NCI-H526 (cell line): ENCODE measurements at places on chromosomes 4 and X.

GRCh38 chr4:146029147-146029546, 90.5 kb upstream of the ZNF827 start:
- no peak for DNase-seq

- no peak for DNase-seq
Measured at GRCh38 chr4:151094290-151094751, 5.1 kb upstream of the RPS3A start.

DNA sequence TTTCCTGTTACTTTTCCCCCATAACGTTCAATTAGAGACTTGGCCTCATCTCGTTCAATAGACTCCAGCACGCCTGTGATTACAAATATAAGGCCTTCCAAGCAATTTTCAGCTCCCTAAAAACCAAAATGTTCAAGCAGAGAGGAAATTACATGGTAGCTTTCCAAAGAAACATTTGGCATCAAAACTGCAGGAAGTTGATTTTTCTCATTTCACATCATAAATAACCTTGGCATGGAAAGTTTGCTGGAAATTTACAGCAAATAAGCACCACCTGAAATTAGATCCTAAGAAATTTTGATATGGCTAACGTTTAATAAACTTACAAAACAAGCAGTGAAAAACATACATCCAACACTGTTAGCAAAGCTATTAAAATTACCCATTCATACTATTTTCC, 53.3 kb downstream of the RFC1 start:
- DNase-seq: no peak

DNA sequence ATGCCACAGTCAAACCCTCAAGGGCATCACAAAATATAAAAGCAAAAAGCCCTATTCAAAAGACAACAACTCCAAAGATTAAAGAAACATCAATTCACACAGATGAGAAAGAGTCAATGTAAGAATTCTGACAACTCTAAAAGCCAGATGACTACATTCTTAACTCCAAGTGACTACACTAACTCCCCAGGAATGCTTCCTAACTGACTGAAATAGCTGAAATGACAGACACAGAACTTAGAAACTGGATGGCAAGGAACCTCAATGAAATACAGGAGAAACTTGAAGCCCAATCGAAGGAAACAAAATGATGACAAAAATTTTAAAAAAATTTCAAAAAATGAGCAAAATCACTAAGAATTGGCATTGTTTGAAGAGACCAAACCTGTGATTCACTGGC, 1047.6 kb upstream of the PCDH10 start:
- DNase-seq: no peak

DNA sequence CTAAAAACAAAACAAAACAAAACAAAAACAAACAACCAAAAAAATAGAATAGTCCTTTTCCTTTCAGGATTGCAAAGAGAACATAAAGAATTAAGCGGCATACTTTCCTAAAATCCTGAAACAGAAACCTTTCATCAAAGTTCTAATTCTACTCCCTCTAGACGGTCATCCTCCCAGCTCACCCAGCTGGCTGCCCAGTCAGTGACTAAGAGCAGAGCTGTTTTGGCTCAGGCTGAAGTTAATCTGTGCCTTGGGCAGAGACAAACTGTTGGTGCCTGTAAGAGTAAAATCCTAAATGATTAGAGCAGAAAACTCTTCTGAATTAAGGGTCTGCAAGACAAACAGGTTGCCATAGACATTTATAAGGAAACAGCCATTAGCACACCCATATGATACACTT, 17.6 kb upstream of the WAS start:
- no peak for DNase-seq

DNA sequence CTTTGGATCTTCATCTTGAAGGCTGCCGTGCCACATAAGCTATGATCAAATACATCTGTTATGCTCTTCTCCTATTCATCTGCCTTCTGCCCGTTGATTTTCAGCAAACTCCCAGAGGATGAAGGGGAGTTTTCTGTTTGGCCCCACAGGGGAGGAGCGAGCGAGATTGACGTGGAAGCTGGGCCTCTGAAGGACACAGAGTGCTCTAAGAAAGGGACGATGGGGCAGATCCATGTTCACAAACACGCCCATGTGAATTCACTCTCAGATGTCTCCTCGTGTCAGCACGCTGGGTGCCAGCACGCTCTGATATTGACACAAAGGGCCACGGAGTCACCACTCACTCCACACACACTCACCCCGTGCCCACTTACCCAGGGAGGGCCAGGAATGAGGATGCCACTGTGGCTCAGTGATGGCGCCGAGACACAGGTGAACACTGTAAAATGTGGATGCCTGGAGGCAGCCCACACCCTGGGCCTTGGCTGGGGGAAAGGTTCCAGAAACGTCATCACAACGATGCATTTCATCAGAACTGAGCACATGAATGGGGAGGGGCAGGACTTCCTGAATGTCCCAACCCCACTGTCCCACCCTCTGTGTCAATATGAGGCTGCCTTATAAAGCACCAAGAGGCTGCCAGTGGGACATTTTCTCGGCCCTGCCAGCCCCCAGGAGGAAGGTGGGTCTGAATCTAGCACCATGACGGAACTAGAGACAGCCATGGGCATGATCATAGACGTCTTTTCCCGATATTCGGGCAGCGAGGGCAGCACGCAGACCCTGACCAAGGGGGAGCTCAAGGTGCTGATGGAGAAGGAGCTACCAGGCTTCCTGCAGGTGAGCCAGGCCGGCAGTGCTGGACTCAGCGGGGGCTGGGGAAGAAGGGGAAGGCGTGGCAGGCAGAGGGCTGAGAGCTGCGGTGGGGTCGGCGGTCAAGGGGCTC, at the start of gene S100P:
S100P (plus strand) TSS at position 648 of the 946 bp plus-strand sequence; CDS start at position 703, 55 bp downstream.
- no peak for DNase-seq

DNA sequence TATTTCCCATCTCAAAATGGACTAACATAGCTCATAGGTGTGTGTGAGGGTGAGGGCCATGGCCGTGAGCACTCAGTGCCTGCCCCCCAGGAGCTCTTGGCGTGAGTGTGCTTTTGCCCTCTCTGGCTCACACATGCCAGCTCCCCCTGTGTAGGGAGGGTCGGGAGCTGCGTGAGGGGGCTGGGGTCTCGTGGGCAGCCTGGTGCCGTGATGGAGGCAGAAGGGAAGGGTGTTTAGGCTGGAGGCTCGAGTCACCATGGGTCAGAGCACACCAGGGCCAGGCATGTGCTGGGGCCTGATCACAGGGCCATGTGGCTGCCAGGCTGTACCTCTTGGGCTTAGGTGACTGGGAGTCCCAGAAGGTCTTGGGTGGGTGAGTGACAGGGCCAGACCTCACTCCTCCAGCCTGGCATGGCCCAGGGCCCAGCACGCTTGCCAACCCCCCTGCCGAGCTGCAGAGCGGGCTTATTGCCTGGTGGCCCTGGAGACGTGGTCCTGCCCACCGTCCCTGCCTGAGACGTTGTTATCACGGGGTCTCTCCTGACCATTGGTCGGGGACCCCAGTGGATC, 44.0 kb downstream of the ADRA2C start:
- DNase-seq: no peak

DNA sequence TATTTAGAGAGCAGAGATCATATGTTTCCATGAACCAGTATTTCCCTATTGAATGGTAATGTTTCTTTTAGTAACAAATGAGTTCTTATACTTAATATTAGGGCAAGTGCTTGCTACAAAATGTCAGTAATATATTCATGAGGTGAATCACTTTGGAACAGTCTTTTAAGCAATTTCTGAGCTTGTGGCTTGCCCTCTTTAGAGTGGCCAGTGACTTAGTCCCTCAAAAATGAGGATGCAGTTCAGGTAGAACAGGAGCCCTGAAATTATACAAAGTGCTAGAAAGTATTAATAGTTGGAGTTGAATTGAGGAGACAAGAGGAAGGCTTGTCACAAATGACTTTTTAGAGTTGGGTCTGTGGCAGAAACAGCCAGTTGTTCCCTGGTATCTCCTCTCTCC, 53.4 kb upstream of the PITX2 start:
- no peak for DNase-seq

GRCh38 chr4:3655485-3655884, 110.7 kb upstream of the ADRA2C start:
- DNase-seq: peak; percentile 42

DNA sequence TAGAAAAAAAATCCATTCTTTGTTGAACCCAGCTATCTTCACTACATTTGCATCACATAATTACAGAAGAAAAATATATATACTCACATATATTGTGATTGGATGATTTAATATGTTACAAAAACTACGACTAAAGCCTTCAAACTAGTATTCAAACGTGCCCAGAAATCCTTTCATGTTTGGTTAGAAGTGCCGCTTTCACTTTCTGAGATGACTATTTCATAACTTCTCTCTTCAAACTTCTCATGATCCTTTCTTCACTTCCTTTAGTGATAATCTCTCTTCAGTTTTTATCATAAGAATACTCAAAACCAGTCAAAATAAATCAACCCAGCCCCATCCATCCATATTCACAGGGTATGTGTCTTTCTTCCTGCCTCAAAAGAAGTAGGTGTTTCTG, 50.8 kb upstream of the NAF1 start:
- DNase-seq: no peak

DNA sequence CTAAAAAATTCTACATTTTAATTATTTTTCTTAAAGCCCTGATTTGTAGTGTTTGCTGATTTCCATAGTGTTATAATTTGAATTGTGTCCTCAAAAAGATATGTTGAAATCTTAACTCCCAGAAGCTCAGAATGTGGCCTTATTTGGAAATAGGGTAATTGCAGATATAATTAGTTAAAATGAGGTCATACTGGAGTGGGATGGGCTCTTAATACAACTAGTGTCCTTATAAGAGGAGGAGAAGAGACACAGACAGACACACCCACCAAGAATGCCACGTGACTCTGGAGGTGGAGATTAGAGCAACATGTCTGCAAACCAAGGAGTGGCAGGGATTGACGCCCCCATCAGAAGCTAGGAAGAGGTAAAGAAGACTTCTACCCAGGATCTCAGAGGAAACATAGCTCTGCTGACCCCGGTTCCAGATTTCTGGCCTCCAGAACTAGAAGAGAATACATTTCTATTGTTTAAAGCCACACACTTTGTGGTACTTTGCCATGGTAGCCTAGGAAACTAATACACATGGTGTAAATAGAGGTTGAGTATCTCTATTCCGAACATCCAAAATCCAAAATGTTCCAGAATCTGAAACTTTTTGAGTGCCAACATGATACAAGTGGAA, 70.5 kb upstream of the IRF2 start:
- no peak for DNase-seq

GRCh38 chr4:68256284-68256683, 10.8 kb upstream of the TMPRSS11B start:
- DNase-seq: no peak

- no peak for DNase-seq
Measured at GRCh38 chr4:23818097-23818885, 71.6 kb downstream of the PPARGC1A start.

DNA sequence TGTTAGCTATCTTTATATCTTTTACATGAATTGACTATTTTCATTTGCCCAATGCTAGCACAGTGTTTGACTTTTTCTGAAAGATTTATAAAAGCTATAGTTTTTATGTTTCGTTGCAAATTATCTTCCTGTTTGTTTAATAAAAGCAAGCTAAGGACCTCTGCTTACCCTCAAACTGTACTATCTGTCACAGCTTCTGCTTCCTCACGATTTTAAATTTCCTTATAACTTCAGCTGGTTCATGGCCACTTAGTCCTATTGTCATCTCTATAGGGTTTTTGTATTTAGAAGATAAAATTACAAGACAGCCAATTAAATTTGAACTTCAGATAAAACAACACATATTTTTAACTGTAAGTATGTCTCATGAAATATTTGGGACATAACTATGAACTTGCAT, 494.0 kb downstream of the PDGFC start:
- DNase-seq: no peak

- peak; percentile 81 for DNase-seq
Measured at GRCh38 chr4:145619639-145619996, 433 bp downstream of the MMAA start.

DNA sequence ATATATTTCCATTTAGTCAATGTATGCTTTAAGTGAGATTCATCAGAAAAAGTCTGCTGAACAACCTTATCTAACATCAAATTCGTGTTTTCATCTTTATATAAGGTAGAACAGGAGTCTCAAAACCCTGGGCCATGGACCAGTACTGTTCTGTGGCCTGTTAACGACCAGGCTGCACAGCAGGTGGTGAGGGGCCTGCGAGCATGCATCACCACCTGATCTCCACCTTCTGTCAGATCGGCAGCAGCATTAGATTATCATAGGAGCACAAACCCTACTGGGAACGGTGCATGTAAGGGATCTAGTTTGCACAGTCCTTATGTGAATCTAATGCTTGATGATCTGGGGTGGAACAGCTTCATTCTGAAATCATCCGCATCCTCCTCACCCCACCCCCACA, 3.2 kb downstream of the CTSO start:
- DNase-seq: no peak

- DNase-seq: no peak
Measured at GRCh38 chr4:20666012-20666860, 34.0 kb upstream of the PACRGL start.

DNA sequence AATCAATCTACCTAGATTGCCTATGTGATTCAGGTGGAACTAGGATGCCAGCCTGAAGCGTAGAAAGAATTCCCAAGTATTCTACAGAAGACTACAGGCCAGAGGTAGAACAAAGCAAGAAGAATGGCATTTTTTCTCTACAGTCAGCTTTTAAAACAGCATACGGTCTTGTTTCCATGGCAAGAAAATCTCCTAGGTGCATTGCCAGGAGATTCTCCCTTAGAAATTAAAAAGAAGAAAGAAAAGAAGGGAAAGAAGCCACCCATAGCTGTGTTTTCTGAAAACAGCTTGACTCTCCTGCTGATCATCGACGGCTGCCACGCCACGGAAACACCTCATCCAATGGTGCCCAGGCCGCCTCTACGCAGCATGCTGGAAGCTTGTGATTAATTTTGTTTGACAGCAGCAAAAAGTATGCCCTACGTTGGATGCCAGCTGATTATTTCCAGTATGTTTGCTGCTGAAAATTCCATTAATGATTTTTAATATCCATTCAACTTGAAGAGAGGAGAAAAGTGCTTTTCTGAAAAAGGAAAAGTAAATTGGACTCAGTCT, 24.1 kb downstream of the ANK2 start:
- DNase-seq: no peak

DNA sequence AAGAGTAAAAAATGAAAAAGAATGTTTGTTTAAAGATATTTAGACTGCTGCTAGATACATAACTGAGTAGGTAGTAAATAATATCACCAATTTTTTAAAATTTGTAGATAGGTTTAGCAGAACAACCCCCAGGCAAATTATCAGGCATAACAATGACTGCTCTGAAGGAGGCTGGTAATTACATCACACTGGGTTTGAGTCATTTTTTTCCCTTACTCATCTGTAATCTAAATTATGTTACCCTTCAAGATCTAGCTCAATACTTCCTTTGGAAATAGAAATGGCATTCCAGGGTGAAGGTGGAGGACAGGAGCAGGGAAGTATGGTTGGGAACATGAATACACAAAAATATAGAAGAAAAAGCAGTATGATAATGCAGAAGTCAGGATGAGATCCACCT, 431.6 kb upstream of the MAOA start:
- DNase-seq: no peak

DNA sequence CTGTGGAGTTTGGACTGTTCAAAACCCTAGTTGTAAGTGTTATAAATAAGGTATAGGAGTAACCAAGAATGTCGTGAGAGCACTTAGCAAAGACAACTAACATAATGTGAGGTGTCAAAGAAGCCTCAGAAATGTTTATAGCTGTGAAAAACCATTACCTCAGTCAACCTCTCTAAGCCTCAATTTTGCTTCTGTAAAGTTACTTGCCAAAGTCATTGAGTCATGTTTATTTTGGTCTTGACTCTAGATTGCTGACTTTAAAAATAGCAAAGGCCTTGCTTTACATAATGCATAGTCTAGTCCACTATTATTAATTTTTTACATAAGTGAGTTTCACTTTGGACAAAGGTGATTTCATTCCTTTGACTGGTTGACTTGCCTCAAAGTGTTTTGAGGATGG, 257.6 kb upstream of the CXXC4 start:
- no peak for DNase-seq

GRCh38 chr4:68426516-68426915, 20.7 kb upstream of the TMPRSS11E start:
- no peak for DNase-seq
